ENCODE measurements at places on chromosomes 3 and 15. TPM values are rescaled to one million over a fixed set of nuclear protein-coding genes. Genes with fewer than 3 reads are reported as not detected.

- H3K27ac ChIP-seq, result no peak overlapping the region
- DNase-seq, result no peak
- no peaks in the 10 kb centered on the region for H3K36me3 ChIP-seq
- no peak overlapping the region for H3K4me3 ChIP-seq
Observed at GRCh38 chr3:70096376-70097066, 97.0 kb downstream of the SAMMSON start.

- no peak overlapping the region for H3K27ac ChIP-seq
- H3K36me3 ChIP-seq, result no peaks in the 10 kb centered on the region
- H3K27me3 ChIP-seq, result no peaks in the 10 kb centered on the region
- H3K4me3 ChIP-seq, result no peak overlapping the region
- no peaks in the 10 kb centered on the region for H3K4me1 ChIP-seq
- no peak for DNase-seq
Observed at GRCh38 chr15:41557673-41558399, 1.2 kb upstream of the TYRO3 start.

DNA sequence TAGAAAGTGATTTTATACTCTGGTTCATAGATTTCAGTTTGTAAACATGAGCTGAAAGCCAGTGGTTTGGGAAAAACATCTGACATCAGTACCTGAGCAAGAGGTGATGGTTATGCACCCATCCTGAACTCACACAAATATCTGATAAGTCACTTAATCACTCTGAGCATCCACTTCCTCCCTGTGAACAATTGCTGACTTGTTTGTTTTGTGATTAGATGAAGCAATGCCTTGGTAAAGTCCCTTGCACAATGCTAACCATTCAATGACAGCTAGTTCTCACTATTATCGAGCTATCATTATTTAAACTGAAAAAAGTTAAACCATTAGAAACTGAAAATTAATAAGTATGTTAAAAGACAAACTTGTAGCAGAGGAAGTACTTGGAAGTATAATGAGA is 303.0 kb downstream of the PLOD2 start:
- no peaks in the 10 kb centered on the region for H3K36me3 ChIP-seq
- no peak for DNase-seq
- H3K4me1 ChIP-seq, result no peaks in the 10 kb centered on the region
- H3K27me3 ChIP-seq, result no peaks in the 10 kb centered on the region

GRCh38 chr3:46541835-46542234 is 24.3 kb downstream of the LRRC2 start:
- no peak for DNase-seq
- H3K27me3 ChIP-seq, result no peaks in the 10 kb centered on the region
- H3K4me1 ChIP-seq, result no peaks in the 10 kb centered on the region
- H3K27ac ChIP-seq, result no peak overlapping the region

The SLCO3A1 gene
- 4.2 TPM for total RNA-seq

The CD86 gene
- 3.4 TPM for total RNA-seq
